Fibroblast of lung (primary cell): ENCODE measurements at places on chromosomes 6 and 20. TPM values are rescaled to one million over a fixed set of nuclear protein-coding genes. Genes with fewer than 3 reads are reported as not detected.
A peak's percentile ranks its signal among the peaks of the same experiment; 100 is the strongest.

SOX12 gene
- 5.6 and 7.3 TPM in 2 replicates for total RNA-seq

CALHM4 gene
- not detected in 2 replicates for total RNA-seq

RNGTT gene
- 12.6 and 12.7 TPM in 2 replicates for total RNA-seq

LY86 gene
- not detected in 2 replicates for total RNA-seq

TLDC2 gene
- under 0.01 TPM in 1 of 2 replicates, not detected in the other for total RNA-seq

GRCh38 chr6:165055231-165055630 is 254.2 kb downstream of the C6orf118 start:
- DNase-seq, result peak; percentile 29

MATN4 gene
- under 0.01 TPM in 2 replicates for total RNA-seq

METTL24 gene
- total RNA-seq, result 2.6 TPM in 2 replicates

DNA sequence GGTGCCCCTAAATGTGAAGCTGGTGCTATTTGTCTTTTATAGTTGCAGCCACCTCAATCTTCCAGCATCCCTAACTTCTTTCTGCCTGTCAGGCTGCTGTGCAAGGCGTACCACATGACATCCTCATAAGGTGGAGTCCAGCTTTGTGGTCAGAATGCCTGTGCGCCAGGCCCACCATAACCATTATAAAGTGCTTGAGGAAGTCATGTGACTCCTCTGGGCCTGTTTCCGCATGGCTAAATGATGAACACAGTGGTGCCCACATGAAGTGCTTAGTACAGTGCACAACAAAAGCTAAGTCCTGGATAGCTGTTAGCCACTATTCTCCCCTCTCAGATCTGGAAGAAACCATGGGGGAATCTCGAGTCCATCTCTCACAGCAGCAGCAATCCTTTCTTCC is 75.6 kb downstream of the INSM1 start:
- peak; percentile 32 for DNase-seq

C20orf202 gene
- total RNA-seq, result under 0.01 TPM in 1 of 2 replicates, not detected in the other

DNA sequence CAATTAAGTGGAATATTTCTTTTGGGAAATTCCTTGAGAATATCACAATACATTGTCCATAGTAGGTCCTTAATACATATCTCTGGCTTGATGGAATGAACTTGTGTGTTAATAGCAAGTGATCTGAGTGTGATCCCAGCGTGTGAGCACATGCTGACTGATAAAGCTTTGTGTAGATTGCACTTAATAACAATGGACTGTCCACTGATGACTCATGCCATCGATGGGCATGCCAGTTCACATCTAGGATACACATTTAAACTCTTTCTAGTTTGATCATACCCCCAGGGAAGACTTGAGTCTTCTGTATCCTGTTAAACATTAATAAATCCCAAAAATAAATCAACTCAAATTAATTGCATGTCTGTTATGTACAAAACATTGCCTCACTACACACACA is 454.3 kb upstream of the SPTLC3 start:
- DNase-seq, result no peak

- DNase-seq, result no peak
Observed at GRCh38 chr20:39195582-39196021, 233.5 kb downstream of the DHX35 start.

GRCh38 chr6:50236164-50236563 is 186.4 kb upstream of the DEFB112 start:
- DNase-seq, result no peak

DNA sequence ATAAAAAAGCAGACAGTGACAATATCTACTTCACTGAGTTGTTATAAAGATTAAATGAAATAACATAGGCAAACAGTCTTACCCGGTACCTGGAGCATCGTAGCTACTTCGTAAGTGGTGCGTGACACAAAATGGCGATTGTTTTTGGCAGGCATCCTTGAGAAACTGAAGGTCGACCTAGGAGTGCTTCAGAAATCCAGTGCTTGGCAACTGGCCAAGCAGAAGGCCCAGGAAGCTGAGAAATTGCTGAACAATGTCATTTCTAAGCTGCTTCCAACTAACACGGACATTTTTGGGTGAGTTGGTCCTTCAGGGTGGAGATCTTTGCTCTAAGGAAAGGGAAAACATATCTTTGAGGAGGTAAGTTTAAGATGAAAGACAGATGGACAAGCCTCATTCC is 4.8 kb downstream of the BPIFA2 start:
- no peak for DNase-seq

- DNase-seq, result no peak
Observed at GRCh38 chr6:143838395-143838794, 4.7 kb upstream of the LTV1 start.

DNA sequence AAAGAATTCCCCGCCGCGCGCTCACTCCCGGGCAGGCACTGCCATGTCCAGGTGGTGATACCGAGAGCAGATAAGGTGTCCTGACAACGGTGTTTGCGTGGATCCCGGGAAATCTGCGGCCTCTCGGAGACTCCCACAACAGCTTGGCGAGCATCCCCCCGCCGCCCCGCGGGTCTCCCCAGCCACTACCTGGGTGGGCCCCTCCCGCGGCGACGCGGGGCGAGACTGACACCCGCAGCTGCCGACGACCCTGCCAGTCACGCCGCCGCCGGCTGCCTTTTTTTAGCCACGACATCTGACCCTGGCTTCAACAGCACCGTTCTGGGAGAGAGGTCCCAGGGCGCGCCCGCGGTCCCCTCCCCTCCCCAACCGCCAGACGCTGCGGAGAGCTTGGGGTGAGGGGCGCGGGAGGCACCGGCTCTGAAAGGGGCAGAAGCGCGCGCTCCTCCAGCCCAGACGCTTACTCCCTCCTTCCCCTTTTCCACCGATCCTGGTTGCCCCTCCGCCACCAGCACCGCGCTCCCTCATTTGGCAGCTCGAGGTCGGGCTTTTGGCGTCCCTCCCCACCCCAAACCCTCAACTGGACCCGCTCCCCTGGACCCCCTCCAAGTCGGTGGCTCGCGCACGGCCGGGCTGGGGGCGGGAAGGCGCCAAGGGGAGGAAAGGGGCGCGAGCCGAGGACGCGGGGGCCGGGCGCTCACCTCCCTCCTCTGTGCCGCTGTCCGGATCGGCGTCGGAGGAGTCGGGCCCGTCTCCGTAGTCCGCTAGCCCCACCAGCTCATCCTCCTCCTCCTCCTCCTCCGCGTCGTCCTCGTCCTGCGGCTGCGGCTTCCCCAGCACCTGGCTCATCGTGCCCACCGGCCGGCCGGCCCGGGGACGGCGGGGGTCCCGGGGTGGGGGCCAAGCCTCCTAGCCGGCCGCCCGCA is 665 bp downstream of the RRAGD start:
- DNase-seq, result no peak

GRCh38 chr20:58192567-58192966 is 35.9 kb downstream of the ANKRD60 start:
- DNase-seq, result no peak

ZNF311 gene
- total RNA-seq, result 3.5 and 3.6 TPM in 2 replicates

GRCh38 chr20:54068966-54069365 is 1.4 kb downstream of the BCAS1 start:
- DNase-seq, result no peak

C6orf52 gene
- 0.26 and 0.33 TPM in 2 replicates for total RNA-seq

LRFN2 gene
- not detected in 2 replicates for total RNA-seq

- DNase-seq, result peak; percentile 65
Observed at GRCh38 chr6:53651205-53651763, 14.3 kb downstream of the KLHL31 start.

ME1 gene
- total RNA-seq, result 22.1 and 44.3 TPM in 2 replicates

- peak; percentile 19 for DNase-seq
Observed at GRCh38 chr20:39822667-39823066, 860.5 kb downstream of the DHX35 start.

PBOV1 gene
- total RNA-seq, result not detected in 2 replicates

GRCh38 chr6:115972679-115973078 is 88.0 kb downstream of the FRK start:
- DNase-seq, result no peak

TUBE1 gene
- total RNA-seq, result 37.5 and 48.6 TPM in 2 replicates

- DNase-seq, result no peak
Observed at GRCh38 chr6:70160276-70160675, 142.6 kb downstream of the COL9A1 start.

- peak; percentile 74 for DNase-seq
Observed at GRCh38 chr6:53014063-53014462, 19.0 kb upstream of the GSTA4 start.

PCSK2 gene
- under 0.01 TPM in 1 of 2 replicates, not detected in the other for total RNA-seq

DNA sequence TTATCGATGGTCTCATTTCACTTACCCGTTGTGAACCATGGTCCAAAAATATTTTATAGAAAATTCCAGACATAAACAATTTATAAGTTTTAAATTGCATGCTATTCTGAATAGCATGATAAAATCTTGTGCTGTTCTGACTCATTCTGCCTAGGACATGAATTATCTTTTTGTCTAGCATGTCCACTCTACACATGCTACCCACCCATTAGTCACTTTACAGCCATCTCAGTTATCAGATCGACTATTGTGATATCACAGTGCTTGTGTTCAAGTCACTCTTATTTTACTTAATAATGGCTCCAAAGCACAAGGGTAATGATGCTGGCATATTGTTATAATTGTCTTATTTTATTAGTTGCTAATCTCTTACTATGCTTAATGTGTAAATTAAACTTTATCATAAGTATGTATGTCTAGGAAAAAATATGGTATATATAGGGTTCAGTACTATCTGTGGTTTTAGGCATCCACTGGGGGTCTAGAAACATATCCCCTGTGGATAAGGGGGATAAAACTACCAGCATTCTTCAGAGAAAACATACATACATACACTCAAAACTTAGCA is 252.0 kb upstream of the HTR1E start:
- no peak for DNase-seq

BMP5 gene
- total RNA-seq, result 1.0 and 1.5 TPM in 2 replicates

- no peak for DNase-seq
Observed at GRCh38 chr20:41169162-41169690, 31.9 kb downstream of the PLCG1 start.

DNA sequence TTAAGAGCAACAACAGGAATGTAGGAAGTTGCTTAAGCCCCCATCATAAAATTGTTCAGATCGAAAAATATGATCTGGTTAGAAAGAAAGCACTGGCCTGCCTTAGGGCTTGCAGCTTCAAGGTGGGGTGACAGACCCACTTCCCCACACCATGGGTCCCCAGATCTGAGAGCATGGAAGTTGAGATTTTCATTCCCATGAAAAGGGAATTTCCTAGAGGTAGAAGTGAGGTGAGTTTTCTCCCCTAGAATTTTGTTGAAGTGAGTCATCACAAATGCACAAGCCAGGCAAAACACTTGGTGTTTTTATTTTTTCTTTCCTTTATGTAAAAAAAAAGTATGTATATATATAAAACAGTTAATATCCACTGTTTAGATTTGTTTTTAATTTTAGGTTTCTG is 213.6 kb upstream of the SUPT3H start:
- peak; percentile 51 for DNase-seq

TXNDC5 gene
- 253 and 349 TPM in 2 replicates for total RNA-seq
